ENCODE measurements at places on chromosomes 11 and 22.

GRCh38 chr11:128302425-128303186 is 284.8 kb downstream of the ETS1 start:
- no peaks in the 10 kb centered on the region for H3K27me3 ChIP-seq
- no peak overlapping the region for H3K4me3 ChIP-seq
- H3K27ac ChIP-seq, result no peak overlapping the region
- peaks cover 11% of the 10 kb centered on the region for H3K4me1 ChIP-seq
- no peak for DNase-seq

GRCh38 chr11:9046481-9046880 is 42.7 kb upstream of the NRIP3 start:
- no peaks in the 10 kb centered on the region for H3K36me3 ChIP-seq
- H3K27me3 ChIP-seq, result no peaks in the 10 kb centered on the region
- peaks cover 33% of the 10 kb centered on the region for H3K4me1 ChIP-seq
- no peak for DNase-seq
- H3K4me3 ChIP-seq, result no peak overlapping the region
- no peak overlapping the region for H3K27ac ChIP-seq

DNA sequence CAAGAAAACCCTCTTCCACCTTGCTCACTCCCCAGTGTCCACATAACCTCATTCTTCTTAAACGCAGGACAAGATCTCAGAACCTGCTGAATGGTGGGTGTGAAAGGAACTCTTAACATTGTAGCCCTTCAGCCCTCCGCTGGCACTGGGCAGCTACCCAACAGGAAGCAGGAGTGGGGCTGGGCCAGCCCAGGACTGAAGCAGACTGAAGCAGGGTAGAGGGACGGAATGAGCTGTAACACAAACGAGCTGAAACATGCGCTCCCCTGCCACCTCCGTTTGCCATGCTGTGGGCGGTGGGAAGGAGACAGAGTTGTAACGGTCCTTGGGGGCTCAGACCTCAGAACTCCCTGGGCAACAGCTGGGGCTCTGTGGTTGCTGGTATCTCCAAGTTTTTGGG is 23.6 kb downstream of the NPAT start:
- peaks cover 37% of the 10 kb centered on the region for H3K36me3 ChIP-seq
- DNase-seq, result no peak
- no peak overlapping the region for H3K4me3 ChIP-seq
- H3K4me1 ChIP-seq, result peaks cover 24% of the 10 kb centered on the region
- H3K27me3 ChIP-seq, result no peaks in the 10 kb centered on the region

DNA sequence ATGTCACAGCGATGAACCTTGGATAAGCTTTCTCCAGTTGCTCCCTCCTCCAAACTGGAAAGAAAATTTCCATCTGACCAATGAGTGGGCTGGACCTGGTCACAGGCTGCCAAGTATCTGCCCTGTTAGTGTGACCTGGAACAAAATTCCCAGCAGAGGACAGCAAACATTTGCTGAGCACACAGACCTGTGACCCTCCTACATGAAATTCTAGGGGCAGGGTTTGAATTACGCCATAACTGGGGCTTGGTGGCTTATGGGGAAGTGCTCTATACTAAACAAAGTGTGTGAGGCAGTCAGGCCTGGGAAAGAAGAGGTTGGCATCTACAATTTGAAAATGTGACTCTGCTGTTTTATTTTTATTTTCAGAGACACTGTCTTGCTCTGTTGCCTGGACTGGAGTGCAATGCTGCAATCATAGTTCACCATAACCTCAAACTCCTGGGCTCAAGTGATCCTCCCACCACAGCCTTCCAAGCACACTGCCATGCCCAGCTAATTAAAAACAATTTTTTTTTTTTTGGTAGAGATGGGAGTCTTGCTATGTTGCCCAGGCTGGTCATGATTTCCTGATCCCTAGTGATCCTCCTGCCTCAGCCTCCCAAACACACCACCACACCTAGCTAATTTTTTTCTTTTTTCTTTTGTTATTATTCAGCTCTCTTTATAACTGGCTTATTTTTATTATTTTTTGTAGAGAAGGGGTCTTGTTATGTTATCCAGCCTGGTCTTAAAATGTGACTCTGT is 13.6 kb upstream of the XBP1 start:
- H3K4me3 ChIP-seq, result no peak overlapping the region
- peaks cover 14% of the 10 kb centered on the region for H3K4me1 ChIP-seq
- H3K27ac ChIP-seq, result no peak overlapping the region
- H3K36me3 ChIP-seq, result no peaks in the 10 kb centered on the region
- H3K27me3 ChIP-seq, result no peaks in the 10 kb centered on the region

- no peak for DNase-seq
- no peaks in the 10 kb centered on the region for H3K36me3 ChIP-seq
- H3K4me1 ChIP-seq, result peaks cover 8% of the 10 kb centered on the region
- no peak overlapping the region for H3K4me3 ChIP-seq
Measured at GRCh38 chr11:43649501-43649900, 31.0 kb upstream of the HSD17B12 start.

DNA sequence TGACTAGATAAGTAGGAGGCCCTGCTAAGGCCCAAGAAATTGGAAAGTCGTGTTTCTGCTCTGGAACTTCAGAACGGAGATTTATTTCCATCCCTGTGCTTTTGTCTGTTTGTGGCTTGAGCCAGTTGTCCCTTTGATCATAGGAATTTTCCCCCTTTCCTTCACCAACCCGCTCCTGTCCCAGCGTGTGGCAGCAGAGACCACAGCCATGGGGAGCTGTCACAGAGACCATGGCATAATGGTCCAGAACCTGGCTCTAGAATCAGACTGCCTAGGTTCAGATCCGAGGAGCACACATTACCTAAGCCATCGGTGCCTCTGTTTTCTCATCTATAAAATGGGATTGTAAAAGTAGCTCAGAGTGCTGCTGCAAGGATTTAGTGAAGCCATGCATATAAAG is 128.1 kb downstream of the GALNT18 start:
- no peaks in the 10 kb centered on the region for H3K4me1 ChIP-seq
- no peak for DNase-seq
- H3K4me3 ChIP-seq, result no peak overlapping the region

DNA sequence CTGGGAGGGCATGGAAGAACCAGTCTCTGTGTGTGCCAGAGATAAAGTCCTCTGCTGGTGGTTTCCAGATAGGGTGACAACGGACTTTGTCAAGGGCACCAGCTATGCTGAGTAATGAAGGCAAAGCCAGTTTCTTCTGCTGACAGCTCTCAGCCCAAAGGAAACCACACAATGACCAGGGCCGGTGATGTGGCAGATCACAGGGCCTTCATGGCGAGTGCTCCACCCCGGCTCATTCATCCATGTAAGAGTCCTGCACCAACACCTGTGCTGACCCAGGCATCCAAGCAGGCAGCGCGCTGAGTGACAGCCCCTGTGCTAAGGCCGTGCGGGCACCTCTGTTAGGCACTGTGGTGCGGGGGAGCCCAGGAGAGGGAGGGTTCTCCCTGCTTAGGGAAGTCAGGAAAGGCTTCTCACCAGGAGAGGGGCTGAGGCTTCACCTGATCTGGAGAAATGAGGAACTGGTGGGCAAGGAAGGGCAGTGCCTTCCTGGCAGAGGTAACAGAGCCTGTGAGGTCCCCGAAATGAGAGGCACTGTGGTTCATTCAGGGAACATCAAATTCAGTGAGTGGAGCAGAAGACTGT is 33.8 kb downstream of the TP53I11 start:
- H3K27me3 ChIP-seq, result no peaks in the 10 kb centered on the region
- no peak overlapping the region for H3K27ac ChIP-seq
- H3K4me3 ChIP-seq, result no peak overlapping the region

DNA sequence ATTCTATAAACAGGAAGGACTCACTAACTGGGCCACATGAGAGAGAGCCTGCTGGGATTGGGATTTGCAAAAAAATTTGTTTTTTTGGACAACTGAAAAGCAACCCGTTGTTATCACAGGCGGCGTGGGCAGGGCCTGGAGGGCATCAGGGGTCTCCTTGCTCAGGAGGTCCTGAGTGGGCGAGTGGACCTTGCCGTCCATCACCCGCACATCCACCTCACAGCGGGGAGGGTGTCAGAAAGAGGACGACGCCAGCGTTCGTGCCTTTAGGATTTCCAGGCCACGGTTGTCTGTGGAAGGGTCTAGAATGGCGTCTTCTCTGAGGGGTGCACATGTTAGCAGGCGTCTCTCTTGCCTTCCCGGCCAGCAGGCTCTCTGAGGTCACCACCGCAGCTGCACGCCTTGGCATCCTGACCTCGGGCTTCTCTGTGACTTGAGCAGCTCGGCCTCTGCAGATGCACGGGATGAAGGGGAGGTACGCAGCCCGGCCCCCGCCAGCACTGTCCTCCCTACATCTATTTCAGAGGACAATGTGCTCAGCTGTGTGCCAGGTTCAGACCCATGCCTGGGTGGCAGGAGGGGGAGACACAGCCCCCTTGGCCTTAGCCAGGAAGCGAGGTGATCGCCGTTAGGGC is 749.5 kb downstream of the BRD1 start:
- H3K4me3 ChIP-seq, result no peak overlapping the region
- H3K36me3 ChIP-seq, result no peaks in the 10 kb centered on the region
- no peak for DNase-seq

DNA sequence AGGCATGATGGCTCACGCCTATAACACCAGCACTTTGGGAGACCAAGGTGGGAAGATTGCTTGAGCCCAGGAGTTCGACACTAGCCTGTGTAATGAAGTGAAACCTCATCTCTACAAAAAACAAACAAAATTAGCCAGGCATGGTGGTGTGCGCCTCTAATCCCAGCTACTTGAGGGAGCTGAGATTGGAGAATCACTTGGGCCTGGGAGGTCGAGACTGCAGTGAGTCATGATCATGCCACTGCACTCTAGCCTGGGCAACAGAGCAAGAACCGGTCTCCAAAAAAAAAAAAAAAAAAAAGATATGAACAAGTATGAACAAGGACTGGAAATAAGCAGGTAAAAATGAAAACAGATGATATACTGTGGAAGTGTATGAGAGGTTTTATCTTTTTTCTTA is 54.1 kb upstream of the SOX6 start:
- no peak overlapping the region for H3K4me3 ChIP-seq
- H3K36me3 ChIP-seq, result no peaks in the 10 kb centered on the region
- DNase-seq, result no peak
- H3K4me1 ChIP-seq, result peaks cover 5% of the 10 kb centered on the region

DNA sequence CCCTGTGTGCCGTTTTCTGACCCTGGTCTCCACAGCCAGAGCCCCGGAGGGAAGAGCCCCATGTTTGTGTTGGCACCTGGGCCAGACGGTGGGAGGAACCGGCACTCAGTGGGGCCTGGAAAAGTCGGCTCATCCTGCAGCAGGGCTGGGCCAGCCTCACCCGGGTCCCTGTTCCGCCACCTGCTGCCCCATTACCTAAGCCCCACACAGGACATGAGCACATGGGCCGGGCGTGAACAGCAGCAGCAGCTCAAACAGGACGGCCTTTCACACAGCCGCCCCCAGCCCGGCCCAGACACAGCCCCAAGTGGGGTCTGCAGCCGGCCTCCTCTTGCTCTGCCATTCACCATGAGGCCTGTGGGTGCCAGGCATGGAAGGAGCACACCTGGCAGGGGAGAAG is 302.4 kb downstream of the MN1 start:
- H3K4me1 ChIP-seq, result peaks cover 19% of the 10 kb centered on the region
- H3K27ac ChIP-seq, result no peak overlapping the region
- H3K4me3 ChIP-seq, result no peak overlapping the region
- no peaks in the 10 kb centered on the region for H3K36me3 ChIP-seq
- DNase-seq, result no peak

- peaks cover 32% of the 10 kb centered on the region for H3K36me3 ChIP-seq
- no peaks in the 10 kb centered on the region for H3K27me3 ChIP-seq
- no peaks in the 10 kb centered on the region for H3K4me1 ChIP-seq
- H3K27ac ChIP-seq, result no peak overlapping the region
- H3K4me3 ChIP-seq, result no peak overlapping the region
Measured at GRCh38 chr11:20110908-20111669, 49.2 kb downstream of the DBX1 start.

DNA sequence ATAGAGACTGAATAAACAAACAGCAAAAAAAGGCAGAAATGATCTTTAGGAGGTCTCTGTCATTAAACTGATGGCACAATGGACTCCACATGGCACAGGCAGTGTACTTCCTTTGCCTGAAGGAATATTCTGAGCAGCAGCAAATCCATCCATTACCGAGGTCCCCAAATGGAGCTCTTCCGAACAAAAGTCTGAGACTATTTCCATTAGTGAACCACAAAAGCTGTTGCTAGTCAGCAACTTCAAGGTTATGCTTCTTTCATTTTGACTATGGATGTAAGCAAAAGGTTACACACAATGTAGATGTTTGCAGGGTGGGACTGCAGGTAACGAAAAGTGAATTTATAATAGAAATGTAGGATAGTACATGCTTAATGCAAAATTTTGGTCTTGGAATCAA is 14.5 kb downstream of the NARS2 start:
- DNase-seq, result no peak
- no peaks in the 10 kb centered on the region for H3K27me3 ChIP-seq
- H3K4me1 ChIP-seq, result peaks cover 51% of the 10 kb centered on the region
- H3K36me3 ChIP-seq, result peaks cover 29% of the 10 kb centered on the region
- no peak overlapping the region for H3K4me3 ChIP-seq
- H3K27ac ChIP-seq, result 0 out of 2 replicates have a peak overlapping the region, but pooled peaks have one; percentile 85

- H3K4me3 ChIP-seq, result no peak overlapping the region
- no peak for DNase-seq
- peaks cover 16% of the 10 kb centered on the region for H3K36me3 ChIP-seq
- H3K4me1 ChIP-seq, result peaks cover 20% of the 10 kb centered on the region
- H3K27me3 ChIP-seq, result no peaks in the 10 kb centered on the region
- H3K27ac ChIP-seq, result peak overlapping the region; percentile 76
Measured at GRCh38 chr11:65243797-65244196, 18.0 kb upstream of the POLA2 start.

GRCh38 chr22:23688121-23688520 is 2.7 kb upstream of the RGL4 start:
- no peaks in the 10 kb centered on the region for H3K4me1 ChIP-seq
- DNase-seq, result no peak
- no peak overlapping the region for H3K4me3 ChIP-seq
- H3K27ac ChIP-seq, result no peak overlapping the region
- peaks cover 15% of the 10 kb centered on the region for H3K36me3 ChIP-seq
- no peaks in the 10 kb centered on the region for H3K27me3 ChIP-seq

DNA sequence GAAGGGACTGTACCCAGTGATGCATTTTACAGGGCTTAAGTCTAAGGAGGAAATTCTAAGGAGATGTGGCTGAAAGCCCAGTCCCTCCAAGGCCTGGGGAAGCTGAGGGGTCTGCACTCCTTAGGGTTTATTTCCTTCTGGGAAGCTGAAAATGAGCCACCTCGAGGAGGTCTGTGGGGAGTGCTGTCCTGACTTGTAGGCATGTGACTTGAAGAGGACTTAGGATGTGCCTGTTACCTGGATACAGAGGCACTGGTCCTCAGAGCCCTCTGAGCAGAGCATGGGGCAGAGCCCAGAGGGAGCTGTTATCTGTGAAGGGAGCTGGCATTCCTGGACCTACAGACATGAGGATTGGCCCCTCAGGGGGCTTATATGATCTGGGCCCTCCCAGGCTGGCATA is 77.1 kb downstream of the TP53I11 start:
- H3K4me1 ChIP-seq, result peaks cover 4% of the 10 kb centered on the region
- no peak for DNase-seq
- no peaks in the 10 kb centered on the region for H3K27me3 ChIP-seq
- H3K36me3 ChIP-seq, result no peaks in the 10 kb centered on the region
- H3K27ac ChIP-seq, result no peak overlapping the region
